Cerebellar cortex (tissue), 1 donor: ENCODE measurements at places on chromosomes 5 and 9.
A peak's percentile ranks its signal among the peaks of the same experiment; 100 is the strongest.

GRCh38 chr5:113495422-113495841 lies 7.2 kb upstream of the MCC start:
- DNase-seq, result no peak

GRCh38 chr9:79140751-79141150 lies 431.0 kb upstream of the TLE4 start:
- no peak for DNase-seq

GRCh38 chr9:94068257-94068656 lies 16.0 kb upstream of the PTPDC1 start:
- no peak for DNase-seq

- DNase-seq, result no peak
Measured at GRCh38 chr9:36461323-36461722, 61.3 kb upstream of the RNF38 start.

GRCh38 chr5:1098986-1099597 lies 12.8 kb downstream of the SLC12A7 start:
- DNase-seq, result no peak

GRCh38 chr5:68243681-68244080 lies 28.1 kb downstream of the PIK3R1 start:
- DNase-seq, result no peak

- no peak for DNase-seq
Measured at GRCh38 chr5:68748101-68748500, 345.7 kb upstream of the SLC30A5 start.

DNA sequence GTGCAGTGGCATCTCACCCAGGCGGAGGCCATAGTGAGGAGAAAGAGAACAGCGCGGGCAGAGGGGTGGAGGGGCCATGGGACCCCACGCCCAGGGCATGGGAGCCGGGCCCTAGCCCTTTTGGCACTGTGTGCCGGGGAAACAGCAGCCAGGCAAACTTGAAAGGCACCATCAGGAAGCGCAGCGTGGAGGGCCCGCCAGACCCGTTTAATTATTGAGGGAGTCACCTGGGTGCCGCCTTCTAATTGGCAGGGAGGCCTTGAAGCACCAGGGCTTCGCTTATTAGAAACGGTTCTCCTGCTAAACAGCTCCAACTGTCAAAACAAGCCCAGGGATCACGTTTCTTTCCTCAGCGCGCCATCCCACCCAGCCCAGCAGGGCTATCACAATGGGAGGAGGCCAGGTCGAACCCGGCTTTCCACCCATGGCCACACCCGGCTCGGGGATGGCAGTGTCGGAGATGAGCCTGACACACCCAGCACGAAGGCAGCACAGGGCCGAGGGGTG lies 104.6 kb upstream of the SARDH start:
- DNase-seq, result no peak

- no peak for DNase-seq
Measured at GRCh38 chr5:73433982-73434342, 14.6 kb downstream of the FOXD1 start.

DNA sequence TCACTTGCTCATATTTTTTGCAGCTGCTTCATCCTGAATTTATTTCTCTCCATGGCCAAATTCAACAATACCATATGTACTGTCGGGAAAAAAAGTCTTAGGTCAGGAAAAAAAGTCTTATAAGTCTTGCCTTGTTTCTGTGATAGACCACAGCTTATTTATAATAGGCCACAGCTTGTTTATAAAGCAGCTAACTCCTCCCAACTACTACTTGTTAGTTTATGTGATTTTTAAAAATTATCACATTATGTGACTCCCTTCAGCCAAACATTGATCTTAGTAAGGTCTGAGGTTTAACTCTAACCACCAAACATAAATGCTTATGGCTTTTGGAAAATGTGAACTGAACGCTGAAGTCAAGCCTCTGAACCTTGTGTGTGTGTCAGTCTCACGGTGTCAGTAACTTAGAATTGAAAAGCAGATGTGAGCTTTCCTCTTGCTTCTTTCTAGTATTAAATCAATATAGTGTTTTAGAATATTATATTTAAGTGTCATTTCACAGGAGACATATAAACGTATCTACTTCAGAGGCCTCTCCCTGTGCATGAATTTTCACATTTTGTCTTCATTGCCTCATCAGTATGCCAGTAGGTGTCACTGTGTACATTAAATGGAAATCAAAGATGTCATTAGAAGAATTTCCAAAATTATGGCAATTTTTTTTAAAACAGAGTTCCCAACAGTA lies 51.3 kb downstream of the SNX24 start:
- peak; percentile 22 for DNase-seq

DNA sequence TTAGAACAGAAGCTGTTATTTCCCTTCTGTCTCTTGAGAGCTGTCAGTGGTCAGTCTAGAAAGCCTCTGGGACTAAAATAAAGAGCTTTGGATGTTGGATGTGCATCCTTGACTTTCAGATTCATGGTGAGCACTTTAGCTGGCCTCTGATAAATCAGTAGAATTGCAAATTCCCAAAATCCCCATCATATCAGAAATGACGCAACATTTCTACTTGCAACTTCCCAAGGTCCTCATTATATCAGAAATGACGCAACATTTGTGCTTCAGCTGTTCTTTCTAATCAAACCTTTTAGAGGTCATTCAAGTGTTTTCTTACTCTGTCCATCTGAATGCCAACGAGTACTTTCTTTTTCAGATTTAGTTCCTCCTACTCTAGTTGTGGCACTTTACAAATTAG lies 167.3 kb upstream of the MOCS2 start:
- no peak for DNase-seq

GRCh38 chr9:77770340-77770739 lies 122.2 kb upstream of the GNA14 start:
- no peak for DNase-seq

DNA sequence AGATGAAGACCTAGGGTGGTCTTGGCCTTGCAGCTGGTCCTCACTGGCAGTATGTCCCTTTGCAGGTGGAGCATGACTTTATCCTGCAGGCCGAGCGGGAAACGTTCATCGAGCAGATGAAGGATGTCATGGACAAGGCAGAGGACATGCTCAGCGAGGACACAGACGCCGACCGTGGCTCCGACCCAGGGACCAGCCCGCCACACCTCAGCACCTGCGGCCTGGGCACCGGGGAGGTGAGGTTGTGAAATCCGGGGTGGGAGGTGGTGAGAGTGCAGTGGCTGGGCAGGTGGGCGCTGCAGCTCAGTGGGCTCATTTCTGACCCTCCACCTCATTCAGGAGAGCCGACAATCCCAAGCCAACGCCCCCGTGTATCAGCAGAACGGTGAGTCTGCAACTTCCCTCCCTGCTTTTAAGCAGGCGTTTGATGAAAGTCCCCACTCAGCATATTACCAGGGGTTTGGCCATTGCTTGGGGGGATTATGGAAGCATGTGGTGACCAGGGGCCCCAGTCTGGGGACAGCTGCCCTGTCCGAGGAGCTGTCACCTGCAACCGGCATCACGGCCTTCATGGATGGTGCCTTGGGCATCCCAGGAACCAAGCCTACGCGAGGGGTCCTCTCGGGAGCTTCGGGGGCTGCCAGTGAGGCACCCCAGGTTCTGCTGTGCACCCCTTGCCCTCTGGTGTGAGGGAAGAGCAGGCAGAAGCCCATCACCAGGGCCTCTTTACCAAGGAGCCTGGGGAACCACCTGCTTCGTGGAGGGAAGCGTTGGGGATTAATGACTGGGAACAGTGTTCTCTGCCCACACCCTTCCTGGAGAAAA lies 84.0 kb downstream of the WNK2 start:
- no peak for DNase-seq

GRCh38 chr5:5159282-5160103 lies 19.4 kb downstream of the ADAMTS16 start:
- no peak for DNase-seq

DNA sequence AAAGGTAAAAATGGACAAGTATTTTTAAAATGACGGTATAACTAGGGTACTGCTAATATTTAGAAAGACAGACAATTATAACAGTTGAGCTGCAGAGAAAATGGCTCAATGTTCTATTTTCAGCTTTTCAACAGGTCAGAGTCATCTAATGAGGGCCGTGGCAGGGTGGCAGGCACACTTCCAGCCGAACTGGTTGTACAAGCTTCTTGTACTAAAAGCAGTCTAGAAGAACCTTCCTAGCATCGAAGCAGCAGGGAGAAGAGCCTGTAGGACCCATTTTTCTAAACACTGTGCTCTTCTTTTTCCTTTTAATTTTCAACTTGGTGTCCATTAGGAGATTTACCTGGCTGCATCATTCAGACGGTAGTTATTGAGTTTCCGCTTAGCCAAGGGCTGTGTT lies 85.6 kb downstream of the SLC28A3 start:
- peak; percentile 77 for DNase-seq

DNA sequence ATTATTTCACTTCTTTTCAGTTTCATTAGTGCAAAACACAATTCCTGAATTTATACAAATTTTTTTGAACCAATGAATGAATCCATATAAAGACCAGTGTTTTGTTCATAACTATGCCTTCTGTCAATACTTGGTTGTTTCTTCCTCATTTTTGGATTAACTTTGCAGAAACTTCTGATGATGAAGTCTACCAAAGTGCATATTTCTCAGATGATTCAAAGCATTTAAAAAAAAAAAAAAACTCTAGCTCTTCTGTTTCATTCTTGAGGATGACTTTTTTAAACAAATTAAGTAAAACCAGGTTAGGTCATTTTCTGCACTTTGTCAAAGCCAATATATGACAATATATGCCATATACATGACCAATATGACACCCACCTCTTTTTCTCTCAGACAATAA lies 92.6 kb downstream of the CHSY3 start:
- no peak for DNase-seq

- DNase-seq, result no peak
Measured at GRCh38 chr9:18606846-18607245, 132.9 kb downstream of the ADAMTSL1 start.

GRCh38 chr5:36932699-36933098 lies 56.1 kb downstream of the NIPBL start:
- no peak for DNase-seq

GRCh38 chr5:178201221-178201926 lies 3.0 kb upstream of the HNRNPAB start:
- no peak for DNase-seq

GRCh38 chr5:136811551-136811950 lies 446.2 kb upstream of the TRPC7 start:
- DNase-seq, result peak; percentile 49

DNA sequence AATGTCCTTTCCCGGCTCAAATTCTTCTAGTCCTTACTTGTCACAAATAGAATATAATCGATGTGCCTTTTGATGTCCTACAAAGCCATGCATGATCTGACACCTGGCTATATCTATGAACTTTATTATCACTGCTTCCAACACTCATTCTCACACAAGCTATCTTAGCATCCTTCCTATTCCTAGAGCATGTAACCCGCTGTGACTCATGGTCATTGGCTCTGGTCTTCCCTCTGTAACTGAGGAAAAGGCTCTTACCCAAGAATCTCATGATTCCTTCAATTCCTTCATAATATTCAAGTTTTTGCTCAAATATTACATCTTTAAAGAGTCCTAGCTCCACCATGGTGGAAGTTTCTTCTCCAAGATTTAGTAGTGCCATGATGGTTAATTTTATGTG lies 480.0 kb upstream of the PAPPA start:
- no peak for DNase-seq

DNA sequence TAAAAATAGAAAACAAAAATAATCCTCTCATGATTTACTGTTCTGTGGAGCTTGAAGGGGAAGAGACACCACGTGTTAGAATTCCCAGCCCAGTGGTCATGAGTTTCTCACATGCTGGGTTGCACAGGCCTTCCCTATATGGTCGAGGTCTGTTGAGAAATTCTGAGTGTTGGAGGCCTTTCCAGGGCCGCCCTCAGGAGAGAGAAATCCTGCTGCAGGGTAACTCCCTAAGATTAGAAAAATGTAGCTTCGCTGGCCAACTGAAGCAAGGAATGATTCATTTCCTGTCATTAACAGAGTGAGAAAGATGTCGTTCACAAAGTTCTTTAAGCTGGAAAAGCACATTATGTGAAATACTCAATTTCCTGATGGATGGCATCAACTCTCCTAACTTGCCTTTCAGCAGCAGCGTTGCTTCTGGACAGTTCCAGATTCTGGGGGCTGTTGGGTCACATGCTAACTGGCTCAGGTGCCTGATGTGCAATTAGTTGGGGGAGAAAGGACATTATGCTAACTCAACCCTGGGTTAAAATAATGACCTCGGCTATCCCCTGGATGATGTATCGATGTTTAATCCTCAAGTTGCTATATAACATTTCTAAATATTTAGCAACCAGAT lies 104.8 kb upstream of the CD180 start:
- no peak for DNase-seq

DNA sequence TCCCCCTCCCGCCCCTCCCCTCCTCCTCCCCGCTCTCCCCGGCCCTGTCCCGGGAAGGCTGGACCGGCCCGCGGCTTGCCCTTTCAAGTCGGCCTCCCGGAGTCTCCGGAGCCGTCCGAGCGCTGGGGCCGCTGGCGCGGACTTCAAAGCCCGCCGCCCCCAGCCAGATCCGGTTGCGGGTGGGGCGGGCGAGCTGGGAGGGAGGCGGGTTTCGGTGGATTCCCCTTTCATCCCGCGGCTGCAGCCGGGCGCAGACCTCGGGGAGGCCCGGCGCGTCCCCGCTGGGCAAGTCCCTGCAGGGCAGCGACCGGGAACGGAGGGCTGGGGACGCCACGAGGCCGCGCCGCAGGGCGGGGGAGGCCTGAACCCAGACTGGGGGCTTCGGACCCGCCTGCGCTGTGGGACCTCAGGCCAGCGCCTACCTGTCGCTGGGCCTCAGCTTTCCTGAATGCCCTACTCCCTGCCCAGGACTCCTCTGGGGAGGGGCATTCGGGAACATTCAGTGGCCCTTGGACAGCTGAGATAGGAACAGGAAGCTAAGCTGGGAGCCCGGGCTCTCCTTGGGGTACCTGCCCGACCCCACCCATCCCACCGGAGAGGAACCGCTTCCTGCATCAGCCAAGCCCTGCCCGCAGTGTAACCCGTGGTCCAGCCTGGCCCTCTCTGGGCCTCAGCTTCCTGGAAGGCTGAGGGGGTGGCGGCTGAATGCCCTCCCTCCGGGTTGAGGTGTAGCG lies 23.4 kb downstream of the C9orf50 start:
- DNase-seq, result peak; percentile 31

DNA sequence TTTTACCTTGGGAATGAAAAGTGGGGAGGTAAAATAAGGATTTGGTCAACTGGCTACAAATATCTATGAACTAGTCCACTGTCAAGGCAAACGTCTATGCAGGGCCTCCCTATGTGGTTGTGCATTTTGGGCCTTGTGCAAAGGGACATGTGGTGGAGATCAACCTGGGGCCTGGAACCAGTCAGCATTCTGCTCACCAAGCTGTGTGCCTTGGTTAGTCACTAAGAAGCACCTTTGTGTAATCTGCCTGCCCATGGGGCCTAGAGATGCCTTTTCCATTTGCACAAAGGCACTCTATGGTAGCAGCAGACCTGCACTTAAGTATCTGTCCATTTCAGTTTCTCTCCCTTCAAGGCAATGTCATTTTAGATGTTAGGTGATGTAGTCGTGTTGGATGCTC lies 184.0 kb downstream of the GNAQ start:
- no peak for DNase-seq

- DNase-seq, result no peak
Measured at GRCh38 chr9:37468620-37469019, 3.4 kb upstream of the ZBTB5 start.
